ENCODE measurements at places on chromosomes 3 and 15. TPM values are rescaled to one million over a fixed set of nuclear protein-coding genes. Genes with fewer than 3 reads are reported as not detected.
A peak's percentile ranks its signal among the peaks of the same experiment; 100 is the strongest.

- DNase-seq, result no peak
These were observed 17.4 kb upstream of the ZXDC start for GRCh38 chr3:126493051-126493450.

- no peak for DNase-seq
These were observed 36.5 kb upstream of the SPTBN5 start for GRCh38 chr15:41930221-41930866.

AADAC gene
- 2.1 TPM for polyA plus RNA-seq

GRCh38 chr15:27686369-27686768 is 412.7 kb downstream of the OCA2 start:
- DNase-seq, result no peak

DNA sequence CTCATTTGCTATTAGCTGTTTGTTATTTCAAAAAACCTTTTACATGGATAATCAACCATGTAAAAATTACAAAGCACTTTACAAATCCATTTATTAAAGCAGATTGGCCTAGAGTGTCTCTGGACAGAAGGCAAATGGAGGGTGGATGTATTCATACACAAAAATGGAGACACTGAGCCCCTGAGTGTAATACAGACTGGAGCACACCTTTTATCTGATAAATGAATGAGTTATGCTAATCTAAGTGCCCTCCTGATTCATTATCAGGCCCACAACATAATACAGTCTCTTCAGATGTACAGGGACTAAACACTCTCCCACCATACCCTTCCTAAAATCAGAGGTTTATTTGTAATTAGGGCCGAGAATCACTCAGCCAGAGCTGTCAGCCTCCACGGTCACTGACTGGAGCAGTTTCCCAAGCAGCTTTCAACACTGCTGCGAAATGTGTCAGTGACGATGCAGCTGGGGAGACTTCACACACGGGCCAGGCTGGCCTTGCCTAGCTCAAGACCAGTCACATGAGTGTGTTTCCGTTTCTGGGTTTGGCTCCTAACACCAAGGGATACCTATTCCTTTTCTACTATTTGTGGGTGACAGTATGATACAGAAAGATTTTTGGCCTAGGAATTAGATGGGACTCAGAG is 271.8 kb downstream of the ZIC1 start:
- DNase-seq, result peak; percentile 23

Data from right lung (tissue), 10 donors.